ENCODE measurements at places on chromosomes 13 and 19. TPM values are rescaled to one million over a fixed set of nuclear protein-coding genes. Genes with fewer than 3 reads are reported as not detected.
A peak's percentile ranks its signal among the peaks of the same experiment; 100 is the strongest.

- peaks cover 3% of the 10 kb centered on the region for H3K36me3 ChIP-seq
- no peak for DNase-seq
- no peak overlapping the region for H3K27ac ChIP-seq
- H3K27me3 ChIP-seq, result no peaks in the 10 kb centered on the region
Measured at GRCh38 chr13:30193279-30194234, 113.8 kb downstream of the KATNAL1 start.

GRCh38 chr13:90943946-90944345 is 403.5 kb upstream of the MIR17HG start:
- no peaks in the 10 kb centered on the region for H3K27me3 ChIP-seq
- H3K27ac ChIP-seq, result no peak overlapping the region
- no peaks in the 10 kb centered on the region for H3K36me3 ChIP-seq
- H3K4me3 ChIP-seq, result no peak overlapping the region
- H3K4me1 ChIP-seq, result no peaks in the 10 kb centered on the region

DNA sequence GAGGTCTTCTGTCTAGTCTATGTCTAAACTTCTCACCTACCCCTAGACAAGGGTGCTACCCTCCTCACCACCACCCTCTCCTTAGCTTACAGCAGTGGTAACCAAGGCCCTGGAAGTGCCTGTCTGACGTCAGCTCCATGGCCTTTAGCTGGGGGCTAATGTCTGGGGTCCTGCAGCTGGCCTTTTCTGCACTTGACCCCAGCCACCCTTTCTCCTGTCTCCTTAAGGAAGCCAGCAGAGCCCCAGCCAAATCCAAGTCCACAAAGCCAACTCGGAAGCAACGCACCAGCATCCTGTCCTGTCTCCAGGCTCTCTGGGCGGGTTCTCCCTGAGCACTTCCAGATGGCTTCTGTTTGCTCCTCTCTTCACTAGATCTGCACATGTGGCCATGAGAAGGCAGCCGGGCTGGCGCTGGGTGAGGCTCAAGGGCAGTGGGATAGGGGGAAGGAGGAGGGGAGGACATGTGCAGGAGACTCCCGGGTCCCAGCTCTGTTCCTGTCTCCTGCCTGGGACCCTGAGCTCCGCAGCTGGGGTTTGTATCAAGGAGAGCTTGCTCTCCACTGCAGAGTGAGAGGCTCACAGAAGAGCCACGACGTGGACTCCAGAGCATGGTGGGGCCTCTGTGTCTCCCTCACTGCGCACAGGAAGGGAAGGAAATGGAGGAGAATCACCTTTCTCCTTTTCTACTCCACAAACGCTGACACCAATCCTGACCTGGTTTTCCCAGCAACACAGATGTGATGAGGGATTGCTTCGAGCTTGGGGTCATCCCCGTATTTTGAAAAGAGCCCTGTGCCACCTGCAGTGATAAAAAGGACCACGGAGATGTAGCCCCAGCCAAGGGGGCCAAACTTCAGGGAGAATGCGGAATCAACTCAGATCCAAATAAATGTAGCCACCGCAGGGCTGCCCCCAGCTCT is 204.2 kb downstream of the USP12 start:
- no peaks in the 10 kb centered on the region for H3K36me3 ChIP-seq
- no peak overlapping the region for H3K4me3 ChIP-seq
- peak; percentile 63 for DNase-seq
- H3K4me1 ChIP-seq, result peaks cover 43% of the 10 kb centered on the region

The GDF15 gene
- 0.33 TPM for total RNA-seq

The ACTMAP gene
- 7.4 TPM for total RNA-seq

- no peaks in the 10 kb centered on the region for H3K36me3 ChIP-seq
- no peak overlapping the region for H3K4me3 ChIP-seq
- peaks cover 5% of the 10 kb centered on the region for H3K4me1 ChIP-seq
Measured at GRCh38 chr13:40132249-40132648, 476.8 kb downstream of the COG6 start.

The TGFBR3L gene
- total RNA-seq, result 8.2 TPM

The KISS1R gene
- not detected for total RNA-seq
